MM.1S (cell line): ENCODE measurements at places on chromosomes 5 and 9.

DNA sequence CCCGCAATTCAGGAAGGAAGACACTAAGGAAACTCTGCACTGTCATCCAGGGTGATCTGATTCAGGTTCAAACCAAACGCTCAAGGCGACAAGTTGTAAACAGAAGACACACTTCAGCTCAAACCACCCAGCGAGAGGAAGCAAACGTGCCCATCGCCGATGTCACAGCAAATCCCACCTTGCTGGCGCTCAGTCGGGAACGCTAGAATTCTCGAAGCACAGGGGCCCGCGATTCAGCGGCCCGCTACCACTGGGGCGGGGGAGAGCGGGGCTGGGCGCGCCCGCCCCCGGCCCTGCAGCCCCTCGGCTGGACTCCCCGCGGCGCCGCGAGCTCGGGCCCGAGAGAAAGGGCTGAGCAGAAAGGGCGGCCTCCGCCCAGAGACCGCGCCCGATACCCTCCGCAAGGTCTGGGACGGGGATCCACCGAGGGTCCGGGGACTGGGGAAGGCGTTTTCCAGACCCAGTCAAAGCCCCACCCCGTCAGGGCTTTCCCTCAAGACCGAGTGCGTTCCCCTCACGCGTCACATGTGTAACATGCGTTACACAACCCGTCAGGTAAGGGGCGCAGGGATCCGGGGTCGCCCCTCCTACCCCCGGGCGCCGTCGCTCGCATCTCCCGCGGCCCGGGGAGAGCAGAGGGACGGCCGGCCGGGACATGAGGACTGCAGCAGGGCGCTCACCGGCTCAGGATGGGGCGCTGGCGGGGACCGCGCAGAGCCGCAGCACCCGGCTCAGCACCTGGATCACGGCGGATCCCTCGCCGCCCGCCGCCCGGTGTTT lies 469 bp downstream of the AGTPBP1 start:
- DNase-seq, result peak; percentile 59

DNA sequence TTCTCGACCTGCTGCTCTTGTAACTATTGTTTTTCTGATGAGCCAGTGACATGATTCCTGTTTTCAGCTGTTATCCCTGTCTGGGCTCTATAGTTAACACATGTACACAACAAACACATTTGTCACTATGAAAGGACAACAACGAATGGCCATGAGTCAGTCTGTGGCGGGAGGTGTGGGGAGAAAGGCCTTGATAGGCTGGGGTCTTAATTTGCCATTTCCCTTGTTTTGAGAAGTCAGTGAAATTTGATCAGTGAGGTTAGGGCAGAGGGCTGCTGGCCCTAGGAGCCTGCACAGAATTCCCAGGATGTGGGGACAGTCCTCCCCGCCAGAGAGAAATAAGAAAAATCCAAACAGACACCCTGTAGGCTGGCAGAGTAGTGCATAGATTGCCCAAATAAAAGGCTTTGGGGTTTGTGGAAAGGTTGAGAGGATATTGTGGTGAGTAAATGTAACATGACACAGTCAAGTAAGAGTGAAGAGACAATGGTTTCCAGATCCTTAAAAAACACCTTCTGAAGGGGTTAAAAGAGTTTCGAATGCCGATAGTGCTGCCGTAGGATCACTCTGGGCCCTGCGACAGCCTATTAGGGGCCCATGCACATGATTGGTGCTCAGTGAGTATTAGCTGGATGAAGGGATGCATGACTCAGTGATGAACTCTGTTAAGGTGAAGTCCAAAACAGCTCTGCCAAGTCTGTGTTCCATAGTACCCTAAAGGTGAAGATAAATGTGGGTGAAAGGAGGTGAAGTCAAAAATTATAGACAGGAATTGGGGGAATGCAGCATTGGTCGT lies 110.9 kb upstream of the PRRC1 start:
- DNase-seq, result no peak

DNA sequence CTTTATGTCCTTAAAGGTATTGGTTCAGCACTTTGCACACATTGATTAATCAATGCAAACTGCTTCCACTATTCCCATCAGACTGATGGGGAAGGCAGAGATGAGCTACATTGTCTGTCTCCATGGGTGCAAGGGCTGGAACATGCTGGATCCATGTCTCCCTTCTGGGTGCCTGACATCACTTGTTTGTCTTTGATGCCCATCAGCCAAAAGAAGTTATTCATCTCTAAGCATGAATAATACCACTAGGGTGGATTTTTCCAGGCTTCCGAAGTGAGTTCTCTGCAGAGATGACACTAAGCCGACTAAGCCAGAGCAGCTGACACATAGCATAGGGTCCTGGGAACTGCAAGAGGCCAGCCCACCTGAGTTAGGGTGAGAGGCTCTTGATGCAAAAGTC lies 8.7 kb downstream of the FGF1 start:
- DNase-seq, result no peak

DNA sequence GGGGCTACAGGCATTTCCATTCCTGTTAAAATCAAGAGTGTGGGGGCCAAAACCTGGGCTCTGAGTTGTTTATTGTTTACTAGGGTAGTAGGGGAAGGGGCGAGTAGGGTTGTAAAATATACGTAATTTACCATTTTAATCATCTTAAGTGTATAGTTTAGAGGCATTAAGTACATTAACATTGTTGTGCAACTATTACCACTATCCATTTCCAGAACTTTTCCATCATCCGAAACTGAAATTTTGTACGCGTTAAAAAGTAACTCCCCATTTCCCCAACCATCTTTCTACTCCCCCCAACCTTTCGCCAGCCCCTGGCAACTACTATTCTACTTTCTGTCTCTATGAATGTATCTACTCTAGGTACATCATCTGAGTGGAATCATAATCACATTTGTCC lies 3.6 kb upstream of the FOXD1 start:
- no peak for DNase-seq

GRCh38 chr5:118249386-118249785 lies 739.0 kb downstream of the DTWD2 start:
- DNase-seq, result peak; percentile 67
